Osteocyte (in vitro differentiated cells): ENCODE measurements at places on chromosomes 13 and 19. TPM values are rescaled to one million over a fixed set of nuclear protein-coding genes. Genes with fewer than 3 reads are reported as not detected.

DNA sequence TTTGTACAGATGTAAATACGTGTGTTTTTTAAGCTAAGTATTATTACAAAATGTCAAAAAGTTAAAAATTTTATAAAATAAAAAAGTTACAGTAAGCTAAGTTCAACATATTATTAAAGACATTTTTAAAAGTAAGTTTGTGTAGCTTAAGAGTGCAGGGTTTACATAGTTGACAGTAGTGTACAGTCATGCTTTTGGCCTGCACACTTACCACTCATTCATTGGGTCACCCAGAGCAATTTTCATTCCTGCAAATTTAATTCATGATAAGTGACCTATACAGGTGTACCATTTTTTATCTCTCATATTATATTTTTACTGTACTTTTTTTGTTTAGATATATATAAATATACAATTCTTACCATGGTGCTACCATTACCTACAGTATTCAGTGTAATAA lies 769.9 kb upstream of the SLITRK6 start:
- H3K36me3 ChIP-seq, result no peaks in the 10 kb centered on the region
- no peak overlapping the region for H3K27ac ChIP-seq
- no peak overlapping the region for H3K4me3 ChIP-seq
- H3K4me1 ChIP-seq, result no peaks in the 10 kb centered on the region
- no peak for DNase-seq
- H3K27me3 ChIP-seq, result no peaks in the 10 kb centered on the region

CYTH2 gene
- 92.1 and 107 TPM in 2 replicates for total RNA-seq

- no peak for DNase-seq
- H3K27me3 ChIP-seq, result no peaks in the 10 kb centered on the region
- H3K27ac ChIP-seq, result no peak overlapping the region
- no peak overlapping the region for H3K4me3 ChIP-seq
- no peaks in the 10 kb centered on the region for H3K36me3 ChIP-seq
- peaks cover 4% of the 10 kb centered on the region for H3K4me1 ChIP-seq
Measured at GRCh38 chr13:104737713-104738112, 1671.5 kb upstream of the SLC10A2 start.

- peaks cover 19% of the 10 kb centered on the region for H3K36me3 ChIP-seq
- no peak overlapping the region for H3K27ac ChIP-seq
- H3K4me1 ChIP-seq, result peaks cover 16% of the 10 kb centered on the region
- H3K27me3 ChIP-seq, result no peaks in the 10 kb centered on the region
- no peak for DNase-seq
- H3K4me3 ChIP-seq, result no peak overlapping the region
Measured at GRCh38 chr19:4046946-4047683, 19.6 kb downstream of the ZBTB7A start.

GRCh38 chr19:48858984-48859710 lies 9.3 kb downstream of the PLEKHA4 start:
- H3K4me1 ChIP-seq, result no peaks in the 10 kb centered on the region
- no peak overlapping the region for H3K27ac ChIP-seq
- no peaks in the 10 kb centered on the region for H3K27me3 ChIP-seq
- H3K4me3 ChIP-seq, result no peak overlapping the region
- DNase-seq, result no peak

S1PR2 gene
- total RNA-seq, result 21.8 and 23.6 TPM in 2 replicates

DNA sequence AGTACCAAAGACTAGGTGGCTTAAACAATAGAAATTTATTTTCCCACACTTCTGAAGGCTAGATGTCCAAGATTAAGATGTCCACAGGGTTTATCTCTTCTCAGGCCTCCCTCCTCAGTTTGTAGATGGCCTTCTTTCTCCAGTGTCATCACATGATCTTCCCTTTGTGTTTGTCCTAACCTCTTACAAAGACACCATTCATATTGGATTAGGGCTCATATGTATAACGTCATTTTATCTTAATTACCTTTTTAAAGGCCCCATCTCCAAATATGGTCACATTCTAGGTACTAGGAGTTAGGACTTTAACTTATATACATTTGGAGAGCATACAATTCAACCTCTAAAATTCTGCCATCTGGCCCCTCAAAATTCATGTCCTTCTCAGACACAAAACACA lies 34.3 kb downstream of the N4BP2L2 start:
- H3K4me1 ChIP-seq, result no peaks in the 10 kb centered on the region
- H3K36me3 ChIP-seq, result peaks cover 27% of the 10 kb centered on the region
- no peaks in the 10 kb centered on the region for H3K27me3 ChIP-seq
- DNase-seq, result no peak
- H3K4me3 ChIP-seq, result no peak overlapping the region

- DNase-seq, result no peak
- H3K4me3 ChIP-seq, result no peak overlapping the region
- H3K4me1 ChIP-seq, result peaks cover 22% of the 10 kb centered on the region
- no peak overlapping the region for H3K27ac ChIP-seq
- no peaks in the 10 kb centered on the region for H3K27me3 ChIP-seq
- peaks cover 3% of the 10 kb centered on the region for H3K36me3 ChIP-seq
Measured at GRCh38 chr13:112846411-112847115, 122.5 kb upstream of the MCF2L start.

- H3K27me3 ChIP-seq, result peaks cover 3% of the 10 kb centered on the region
- H3K27ac ChIP-seq, result no peak overlapping the region
- H3K36me3 ChIP-seq, result no peaks in the 10 kb centered on the region
- H3K4me1 ChIP-seq, result peaks cover 3% of the 10 kb centered on the region
Measured at GRCh38 chr13:19587635-19588300, 26.4 kb upstream of the TPTE2 start.

DNA sequence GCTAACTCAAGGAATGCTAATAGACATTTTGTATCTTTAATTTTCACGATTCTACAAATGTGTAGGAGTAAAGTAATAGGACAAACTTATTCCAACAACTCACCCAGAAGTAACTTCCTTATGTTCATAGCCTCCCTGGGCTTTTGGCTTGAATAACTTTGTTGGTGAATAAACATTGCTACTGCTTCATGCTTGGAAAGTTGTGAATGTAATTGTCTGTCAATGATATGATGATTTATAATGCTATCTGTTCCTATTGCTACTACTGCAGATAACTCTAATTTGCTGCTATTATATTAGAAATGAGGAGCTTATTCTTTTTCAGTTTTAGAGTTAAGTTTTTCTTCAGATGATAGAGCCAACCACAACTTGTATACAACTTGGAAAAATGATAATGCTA lies 307.7 kb downstream of the PCDH9 start:
- no peak overlapping the region for H3K4me3 ChIP-seq
- H3K36me3 ChIP-seq, result peaks cover 2% of the 10 kb centered on the region
- no peak for DNase-seq
- H3K27ac ChIP-seq, result no peak overlapping the region

MBD3L1 gene
- not detected in 2 replicates for total RNA-seq

TMEM255B gene
- 0.84 and 0.89 TPM in 2 replicates for total RNA-seq

DNA sequence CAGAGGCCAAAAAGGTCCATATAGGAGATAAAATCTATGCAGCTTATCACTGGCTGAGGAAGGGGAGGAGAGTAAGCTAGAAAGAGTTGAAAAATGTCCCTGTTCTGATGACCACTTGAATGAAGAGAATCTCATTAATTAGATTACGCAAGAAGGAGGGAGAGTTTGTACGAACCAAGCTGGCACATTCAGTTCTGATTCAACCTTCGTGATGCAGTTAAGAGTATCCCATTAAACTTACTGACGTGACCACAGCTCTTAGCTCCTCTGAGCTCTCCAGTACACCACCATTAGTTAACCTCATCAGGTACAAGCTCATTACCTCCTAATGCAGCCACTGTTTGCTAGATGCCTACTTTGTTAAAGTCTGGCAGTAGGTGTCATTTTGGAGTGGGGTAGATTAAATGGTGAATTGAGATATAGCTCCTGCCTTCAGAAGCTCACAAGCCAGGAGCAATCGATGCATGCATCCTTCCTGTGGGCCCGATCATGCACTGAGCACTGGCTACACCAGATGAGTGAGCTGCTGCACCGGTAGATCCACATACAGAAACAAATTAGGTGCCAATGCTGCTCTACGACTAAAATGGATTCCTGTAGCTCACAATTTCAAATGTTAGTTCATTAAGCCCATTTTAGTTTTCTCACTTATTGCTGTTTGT lies 458.3 kb downstream of the COG6 start:
- H3K4me3 ChIP-seq, result no peak overlapping the region
- DNase-seq, result no peak
- no peaks in the 10 kb centered on the region for H3K36me3 ChIP-seq
- no peaks in the 10 kb centered on the region for H3K27me3 ChIP-seq
- peaks cover 27% of the 10 kb centered on the region for H3K4me1 ChIP-seq

DNA sequence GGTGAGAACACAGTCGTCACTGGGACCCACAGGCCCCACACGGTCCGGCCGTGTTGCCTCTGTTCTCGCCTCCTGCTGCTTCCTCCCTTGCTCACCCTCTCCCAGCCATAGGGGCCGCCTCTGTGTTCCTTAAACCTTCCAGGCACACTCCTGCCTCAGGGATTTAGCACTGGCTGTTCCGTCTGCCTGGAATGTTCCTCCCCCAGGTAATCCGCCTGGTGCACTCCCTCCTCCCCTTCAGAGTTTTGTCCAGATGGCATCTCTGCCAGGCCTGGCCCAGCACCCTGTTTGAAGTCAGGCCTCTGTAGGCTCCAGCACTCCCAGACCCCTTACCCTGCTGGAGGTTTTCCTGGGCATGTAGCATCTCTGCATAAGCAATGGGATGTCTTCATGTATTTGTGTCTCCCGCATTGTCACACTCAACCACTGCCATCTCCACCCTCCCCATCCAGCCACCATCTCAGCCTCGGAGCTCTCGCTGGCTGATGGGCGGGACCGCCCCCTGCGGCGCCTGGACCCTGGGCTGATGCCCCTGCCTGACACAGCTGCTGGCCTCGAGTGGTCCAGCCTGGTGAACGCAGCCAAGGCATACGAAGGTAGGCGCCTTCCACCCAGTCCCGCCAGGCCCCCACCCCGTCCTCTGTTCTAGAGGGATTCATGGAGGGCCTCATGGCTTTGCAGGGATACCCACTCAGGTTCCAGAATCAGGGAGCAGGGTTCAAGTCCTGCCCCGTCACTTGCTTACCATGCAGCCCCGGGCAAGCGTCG lies 25.9 kb downstream of the DPF1 start:
- H3K27me3 ChIP-seq, result no peaks in the 10 kb centered on the region
- no peak overlapping the region for H3K4me3 ChIP-seq
- no peak overlapping the region for H3K27ac ChIP-seq
- no peaks in the 10 kb centered on the region for H3K4me1 ChIP-seq

ZIM2 gene
- not detected in 2 replicates for total RNA-seq

DNA sequence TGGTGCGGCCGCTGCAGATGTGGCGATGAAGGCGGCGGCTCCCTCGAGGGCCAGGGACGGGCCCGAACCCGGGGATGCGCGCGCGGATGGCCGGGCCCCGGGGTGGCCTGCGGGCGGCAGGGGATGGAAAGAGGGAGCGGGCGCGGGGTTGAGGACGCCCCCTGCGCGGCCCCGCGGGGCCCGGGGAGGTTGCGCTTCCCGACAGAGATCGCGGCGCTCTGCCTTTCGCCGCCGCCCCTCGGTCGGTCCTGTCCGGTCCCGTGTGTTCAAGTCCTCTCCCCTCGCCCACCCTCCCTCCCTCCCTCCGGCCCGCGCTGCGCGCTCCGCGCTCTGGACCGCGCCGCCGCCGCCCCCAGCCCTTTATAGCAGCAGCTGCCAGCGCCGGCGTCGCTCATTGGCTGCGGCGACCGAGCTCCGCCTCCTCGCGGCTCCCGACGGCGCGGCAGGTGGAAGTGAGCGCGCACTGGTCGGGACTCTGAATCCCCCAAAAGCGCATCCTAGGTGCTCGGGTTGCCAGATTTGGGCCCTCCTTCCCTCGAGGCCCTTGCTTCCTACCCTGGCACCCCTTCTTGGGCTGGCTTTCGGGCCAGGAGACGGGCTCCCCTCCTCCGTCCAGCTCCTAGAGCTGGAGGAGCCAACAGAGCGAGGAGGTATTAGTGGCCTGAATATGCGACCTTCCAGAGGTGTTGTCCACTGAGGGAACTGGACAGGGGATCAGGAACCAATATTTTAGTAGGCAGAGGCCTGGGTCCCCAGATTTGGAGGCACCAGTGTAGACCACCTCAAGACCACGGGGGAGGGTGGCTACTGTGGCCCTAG lies at the start of gene ELAVL3:
Gene ELAVL3 (minus strand): TSS at position 332 of the 819 bp plus-strand sequence. CDS start 438 bp downstream, outside the sequence.
- H3K27me3 ChIP-seq, result peaks cover 30% of the 10 kb centered on the region
- H3K4me3 ChIP-seq, result peak within 1 kb of the TSS; percentile 65
- no peaks in the 10 kb centered on the region for H3K36me3 ChIP-seq

OR2Z1 gene
- not detected in 2 replicates for total RNA-seq

- H3K4me3 ChIP-seq, result no peak overlapping the region
- no peaks in the 10 kb centered on the region for H3K27me3 ChIP-seq
- peaks cover 2% of the 10 kb centered on the region for H3K4me1 ChIP-seq
- peak; percentile 10 for DNase-seq
Measured at GRCh38 chr13:99665711-99666110, 164.4 kb downstream of the TM9SF2 start.

KIR2DL3 gene
- not detected in 2 replicates for total RNA-seq

GDF15 gene
- total RNA-seq, result 41.9 and 47.9 TPM in 2 replicates

ZNF665 gene
- total RNA-seq, result 5.1 TPM in 2 replicates
